ENCODE measurements at places on chromosomes 6 and 20.

DNA sequence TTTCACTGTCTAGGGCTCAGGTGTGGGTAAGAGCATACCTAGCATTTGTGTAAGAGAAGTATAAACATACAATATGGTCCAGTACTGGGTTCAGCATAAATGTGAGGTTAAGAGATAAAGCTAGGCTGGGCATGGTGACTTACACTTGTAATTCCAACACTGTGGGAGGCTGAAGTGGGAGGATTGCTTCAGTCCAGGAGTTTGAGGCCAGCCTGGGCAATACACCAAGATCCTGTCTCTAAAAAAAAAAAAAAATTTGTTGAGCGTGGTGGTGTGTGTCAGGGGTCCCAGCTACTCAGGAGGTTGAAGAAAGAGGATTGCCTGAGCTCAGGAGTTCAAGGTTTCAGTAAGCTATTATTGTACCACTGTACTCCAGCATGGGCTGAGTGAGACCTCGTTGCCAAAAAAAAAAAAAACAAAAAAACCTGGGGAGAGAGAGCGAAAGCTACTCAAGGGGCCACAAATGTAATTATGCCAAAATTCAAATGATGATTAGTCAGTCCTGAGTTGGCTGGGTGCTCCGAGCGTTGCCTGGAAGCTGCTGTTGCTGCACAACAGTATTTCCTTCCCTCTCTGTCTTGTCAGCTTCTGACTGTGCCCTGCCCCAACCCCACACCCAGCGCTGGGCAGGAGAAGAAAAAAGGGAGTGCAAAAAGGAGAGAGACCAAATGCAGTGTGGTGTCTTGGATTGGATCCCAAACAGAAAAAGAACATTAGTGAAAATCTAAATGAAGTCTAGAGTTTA, 24.0 kb downstream of the CMTR1 start:
- no peaks in the 10 kb centered on the region for H3K27me3 ChIP-seq
- peaks cover 11% of the 10 kb centered on the region for H3K4me1 ChIP-seq
- H3K36me3 ChIP-seq = peaks cover 54% of the 10 kb centered on the region
- H3K27ac ChIP-seq = no peak overlapping the region
- no peak for DNase-seq

- no peaks in the 10 kb centered on the region for H3K36me3 ChIP-seq
- peak overlapping the region; percentile 88 for H3K27ac ChIP-seq
- peaks cover 78% of the 10 kb centered on the region for H3K4me1 ChIP-seq
- no peak for DNase-seq
Observed at GRCh38 chr6:35490821-35491557, 5.9 kb downstream of the TEAD3 start.

GRCh38 chr6:33592595-33593413, 12.7 kb upstream of the BAK1 start:
- peaks cover 21% of the 10 kb centered on the region for H3K4me1 ChIP-seq
- H3K27ac ChIP-seq = no peak overlapping the region
- no peaks in the 10 kb centered on the region for H3K36me3 ChIP-seq
- H3K4me3 ChIP-seq = peak overlapping the region; percentile 58

DNA sequence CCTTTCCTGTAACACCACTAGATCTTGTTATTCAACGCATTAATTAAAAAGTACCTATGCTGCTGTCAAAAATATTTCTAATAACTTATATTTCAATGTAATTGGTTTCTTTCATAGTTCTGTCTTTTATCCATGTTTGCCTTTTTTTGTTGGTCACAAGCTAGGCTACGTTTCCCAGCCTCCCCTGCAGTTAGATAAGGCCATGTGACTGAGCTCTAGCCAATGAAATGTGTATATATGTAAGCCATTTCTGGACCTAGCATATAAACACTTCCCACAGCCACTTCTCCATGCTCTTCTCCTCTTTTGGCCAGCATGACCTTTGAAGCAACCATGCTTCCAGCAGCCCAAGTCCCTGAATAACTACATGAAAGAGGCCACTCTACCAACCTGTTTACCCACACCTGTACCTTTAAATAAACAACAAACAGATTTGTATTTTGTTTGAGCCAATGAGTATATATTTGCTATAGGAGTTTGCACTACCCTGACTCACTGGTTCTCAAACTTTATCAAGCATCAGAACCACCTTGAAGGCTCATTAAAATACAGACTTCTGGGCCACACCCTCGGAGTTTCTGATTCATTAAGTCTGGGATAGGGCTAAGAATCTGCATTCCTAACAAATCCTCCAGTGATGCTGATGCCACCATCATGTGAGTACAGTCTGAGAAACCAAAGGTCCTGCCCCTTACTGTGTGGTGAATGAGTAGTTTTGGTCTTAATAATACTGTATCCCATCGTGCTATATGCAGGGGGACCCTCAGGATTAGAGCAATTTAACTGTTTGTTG, 45.6 kb upstream of the BEND6 start:
- no peaks in the 10 kb centered on the region for H3K27me3 ChIP-seq
- H3K4me3 ChIP-seq = no peak overlapping the region
- DNase-seq = no peak

DNA sequence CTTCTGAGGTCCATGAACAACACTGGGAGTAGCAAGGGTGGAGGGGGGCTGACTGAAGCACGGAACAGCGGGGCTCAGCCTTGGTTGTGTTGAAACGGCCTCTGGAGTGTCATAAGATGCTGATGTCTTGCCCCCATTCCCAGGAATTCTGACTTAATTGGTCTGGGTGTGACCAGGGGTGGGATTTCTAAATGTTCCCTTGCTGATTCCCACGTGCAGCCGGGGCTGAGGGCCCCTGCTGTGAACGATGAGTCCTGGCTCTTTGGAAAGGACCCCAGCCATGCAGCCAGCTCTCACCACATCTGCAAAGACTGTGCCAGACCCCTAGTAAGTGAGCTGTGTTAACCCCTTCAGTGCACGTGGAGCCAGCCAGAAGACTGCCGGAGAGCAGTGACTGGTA, 28.6 kb upstream of the FAM50B start:
- H3K36me3 ChIP-seq = no peaks in the 10 kb centered on the region
- H3K27ac ChIP-seq = peak overlapping the region; percentile 67
- DNase-seq = no peak
- H3K4me1 ChIP-seq = peaks cover 46% of the 10 kb centered on the region
- H3K4me3 ChIP-seq = no peak overlapping the region
- no peaks in the 10 kb centered on the region for H3K27me3 ChIP-seq

- no peak overlapping the region for H3K4me3 ChIP-seq
- no peaks in the 10 kb centered on the region for H3K27me3 ChIP-seq
- H3K4me1 ChIP-seq = peaks cover 33% of the 10 kb centered on the region
Observed at GRCh38 chr6:136763255-136763654, 29.0 kb downstream of the MAP3K5 start.

DNA sequence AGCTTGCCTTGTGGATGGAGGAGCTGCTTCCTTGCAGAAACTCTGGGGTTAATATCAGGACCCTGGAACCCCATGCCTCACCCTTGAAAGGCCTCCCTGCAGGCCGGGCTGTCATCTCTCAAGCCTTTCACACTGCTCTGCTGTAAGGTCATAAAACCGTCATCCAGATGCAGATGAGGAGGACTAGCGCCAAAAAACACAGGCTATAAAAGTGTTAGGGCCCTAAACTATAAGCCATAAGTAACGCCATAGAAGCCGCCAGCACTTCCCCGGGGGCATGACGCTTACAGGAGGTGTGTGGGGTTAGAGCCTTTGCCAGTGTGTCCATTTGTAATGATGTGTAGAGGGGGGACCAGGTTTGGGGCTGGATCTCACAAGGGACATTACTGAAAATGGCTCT, 47.6 kb downstream of the CDH4 start:
- no peak for DNase-seq
- no peaks in the 10 kb centered on the region for H3K4me1 ChIP-seq
- H3K4me3 ChIP-seq = no peak overlapping the region
- no peaks in the 10 kb centered on the region for H3K27me3 ChIP-seq
- no peak overlapping the region for H3K27ac ChIP-seq
